ENCODE measurements at places on chromosomes 5 and 9. TPM values are rescaled to one million over a fixed set of nuclear protein-coding genes. Genes with fewer than 3 reads are reported as not detected.

DNA sequence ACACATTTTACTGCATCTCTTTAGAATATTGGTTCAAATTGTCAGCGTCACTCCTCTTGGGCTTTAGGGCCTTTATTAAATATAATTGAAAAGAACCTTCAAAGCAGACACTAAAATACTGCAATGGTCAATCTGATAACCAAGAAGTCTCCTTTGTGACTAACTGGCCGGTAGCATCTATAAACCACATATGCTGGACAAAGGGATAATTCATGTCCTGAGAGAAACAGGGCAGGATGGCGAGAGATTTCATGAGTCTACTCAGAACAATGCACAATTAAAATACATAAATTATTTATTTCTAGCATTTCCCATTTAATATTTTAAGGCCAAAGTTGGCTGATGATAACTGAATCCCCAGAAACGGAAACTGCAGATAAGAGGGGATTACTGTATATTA, 1083.4 kb upstream of the CDH18 start:
- DNase-seq: no peak

DNA sequence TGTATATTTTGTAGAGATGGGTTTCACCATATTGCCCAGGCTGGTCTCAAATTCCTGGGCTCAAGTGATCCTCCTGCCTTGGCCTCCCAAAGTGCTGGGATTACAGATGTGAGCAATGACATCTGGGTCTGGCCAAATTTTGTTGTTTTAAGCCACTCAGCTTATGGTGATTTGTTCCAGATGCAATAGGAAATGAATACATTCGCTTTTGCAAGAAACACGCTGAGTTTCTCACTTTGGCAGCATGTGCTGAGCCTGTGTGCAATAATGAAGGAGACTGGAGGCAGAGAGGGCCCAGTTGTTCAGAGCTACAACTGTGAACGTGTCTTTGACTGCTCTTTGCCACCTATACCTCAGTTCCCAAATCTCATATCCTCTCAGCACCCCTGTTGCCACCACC, 56.4 kb downstream of the KIF4B start:
- DNase-seq: no peak

- no peak for DNase-seq
Measured at GRCh38 chr9:121945281-121945680, 147.8 kb downstream of the TTLL11 start.

DNA sequence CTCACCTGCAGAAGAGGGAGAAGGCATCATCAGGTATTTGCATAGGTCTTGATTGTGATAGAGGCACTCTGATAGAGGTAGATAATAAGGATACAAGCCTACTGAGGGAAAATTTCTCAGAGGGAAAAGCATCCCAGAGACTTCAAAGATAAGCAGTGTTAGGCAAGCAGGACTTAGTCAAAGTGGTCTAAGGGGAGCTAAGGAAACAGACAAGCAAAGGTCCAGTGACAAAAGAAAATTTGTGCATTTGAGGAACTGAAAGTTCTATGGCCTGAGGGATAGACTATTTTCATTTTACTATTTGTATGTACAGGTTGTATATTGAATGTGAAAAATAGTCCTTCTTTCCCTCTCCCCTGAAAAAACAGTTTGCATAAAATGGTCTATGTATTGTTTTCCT, 27.4 kb downstream of the OXCT1 start:
- DNase-seq: no peak

GRCh38 chr5:150787656-150788055, 9.1 kb downstream of the SMIM3 start:
- no peak for DNase-seq

DNA sequence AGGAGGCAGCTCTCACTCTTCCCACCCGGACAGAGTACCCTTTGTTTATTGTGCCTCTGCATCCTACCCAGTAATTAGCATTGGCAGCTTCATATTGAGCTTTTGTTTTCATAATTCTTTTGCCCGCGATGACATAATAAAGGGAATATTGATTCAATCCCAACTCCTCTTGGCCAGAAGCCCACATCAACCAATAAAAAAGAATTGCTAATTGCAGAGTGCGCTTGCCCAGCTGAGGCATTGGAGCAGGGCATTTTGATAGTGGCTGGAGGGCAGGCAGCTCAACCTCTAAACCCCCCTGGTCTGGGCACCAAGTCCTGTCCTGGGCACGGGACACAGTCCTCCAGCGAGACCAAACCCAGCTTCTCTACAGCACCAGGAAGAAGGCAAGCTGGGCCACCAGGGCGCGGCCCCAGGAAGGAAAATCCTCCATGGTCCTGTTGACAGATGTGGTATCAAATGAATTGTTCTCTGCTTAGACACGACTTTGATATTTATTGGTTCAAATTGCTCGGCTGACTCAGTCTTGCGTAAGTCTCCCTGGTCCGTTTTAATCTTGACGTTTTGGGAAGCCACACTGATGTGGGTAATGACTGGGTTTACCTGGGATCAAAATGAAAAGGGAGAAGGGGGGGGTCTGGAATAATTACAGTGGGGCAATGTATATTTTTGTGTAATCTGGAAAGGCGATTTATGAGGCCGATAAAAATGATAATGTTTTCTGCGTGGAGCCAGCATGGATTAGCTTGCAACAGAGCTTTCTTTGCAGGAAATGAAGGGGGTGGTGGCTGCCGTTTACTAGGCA, 220.7 kb upstream of the MSX2 start:
- no peak for DNase-seq

- DNase-seq: no peak
Measured at GRCh38 chr5:23730023-23730422, 222.6 kb downstream of the PRDM9 start.

GRCh38 chr5:156181656-156182055, 145.3 kb upstream of the SGCD start:
- DNase-seq: no peak

- DNase-seq: no peak
Measured at GRCh38 chr5:109455598-109456096, 45.9 kb upstream of the PJA2 start.

- DNase-seq: no peak
Measured at GRCh38 chr5:146698651-146699050, 179.9 kb downstream of the PPP2R2B start.

The CAMK4 gene
- 6.1 TPM for polyA plus RNA-seq

The ENC1 gene
- 79.6 TPM for polyA plus RNA-seq

The PCDHB11 gene
- polyA plus RNA-seq: 5.6 TPM

Data from left renal cortex interstitium (tissue), 4 donors.